NCI-H1694 treated with DMSO at 0.1 percent for 48 hours (cell line): ENCODE measurements at places on chromosomes 3 and 15.

DNA sequence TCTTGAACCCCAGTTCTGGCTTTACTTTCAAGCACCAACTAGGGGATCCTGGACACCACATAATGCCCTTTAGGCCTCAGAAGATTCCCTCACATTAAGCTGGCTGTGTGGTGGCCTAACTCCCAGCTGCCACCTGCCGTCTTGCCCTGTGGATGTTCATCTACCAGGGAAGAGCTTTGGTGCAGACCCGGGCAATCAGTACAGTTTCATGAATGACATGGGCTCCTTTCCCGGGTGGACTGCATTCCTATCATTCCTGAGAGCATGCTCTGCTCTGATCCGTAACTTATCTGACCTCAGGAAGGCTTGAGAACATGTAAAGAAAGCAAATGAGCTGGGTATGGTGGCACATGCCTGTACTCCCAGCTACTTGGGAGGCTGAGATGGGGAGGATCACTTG, 50.0 kb upstream of the GSK3B start:
- DNase-seq: no peak

GRCh38 chr3:133487204-133487603, 86.3 kb upstream of the CDV3 start:
- no peak for DNase-seq

GRCh38 chr3:179970746-179971145, 66.0 kb downstream of the PEX5L start:
- DNase-seq: no peak

GRCh38 chr15:46304321-46304720, 669.5 kb downstream of the SQOR start:
- DNase-seq: no peak

DNA sequence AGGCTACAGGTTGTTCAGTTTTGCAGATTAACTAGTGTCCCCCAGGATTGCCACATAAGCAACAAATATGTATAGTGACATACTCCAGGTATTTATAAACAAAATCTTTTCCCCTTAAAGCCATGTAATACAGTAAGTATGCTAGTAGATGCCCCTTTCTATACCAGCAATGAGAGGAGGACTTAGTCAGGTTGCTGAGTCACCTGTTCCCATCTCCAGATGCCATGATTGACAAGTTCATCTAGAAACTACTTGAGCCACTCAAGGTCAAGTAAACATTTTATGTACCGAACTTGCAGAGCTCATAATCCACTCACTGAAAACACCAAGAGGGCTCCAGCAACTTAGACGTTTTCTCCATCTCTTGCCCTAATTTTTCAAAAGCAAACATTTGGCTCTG, 18.2 kb downstream of the SLC9A9 start:
- no peak for DNase-seq

DNA sequence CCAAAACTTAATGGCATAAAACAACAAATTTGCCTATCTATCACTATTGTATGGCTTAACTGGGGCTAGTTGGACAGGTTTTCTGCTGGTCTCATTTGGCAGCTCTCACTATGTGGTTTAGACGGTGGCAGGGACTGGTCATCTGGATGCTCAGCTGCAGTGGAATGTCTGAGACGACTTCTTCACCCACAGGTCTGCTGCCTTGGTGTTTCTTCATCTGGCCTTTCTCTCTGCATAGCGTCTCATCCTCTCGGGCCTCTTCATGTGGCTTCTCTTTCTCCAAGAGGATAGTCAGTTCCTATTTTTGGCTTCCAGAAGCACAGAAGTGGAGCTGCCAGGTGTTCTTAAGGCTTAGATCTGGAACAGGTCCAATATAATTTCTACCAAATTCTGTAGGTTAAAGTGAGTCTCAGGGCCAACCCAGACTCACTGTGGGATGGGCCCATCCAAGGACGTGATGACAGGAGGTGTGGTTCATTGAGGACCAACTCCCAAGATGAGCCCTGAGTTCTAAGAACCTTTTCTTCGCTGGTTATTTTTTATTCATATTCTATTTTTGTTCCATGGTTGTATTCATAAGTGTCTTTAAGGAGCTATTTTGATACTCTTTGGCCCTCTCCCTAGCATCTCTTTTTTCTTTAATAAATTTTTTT, 18.6 kb downstream of the UBE2Q2 start:
- DNase-seq: no peak

- no peak for DNase-seq
Measured at GRCh38 chr3:123520656-123521055, 64.2 kb downstream of the HACD2 start.

DNA sequence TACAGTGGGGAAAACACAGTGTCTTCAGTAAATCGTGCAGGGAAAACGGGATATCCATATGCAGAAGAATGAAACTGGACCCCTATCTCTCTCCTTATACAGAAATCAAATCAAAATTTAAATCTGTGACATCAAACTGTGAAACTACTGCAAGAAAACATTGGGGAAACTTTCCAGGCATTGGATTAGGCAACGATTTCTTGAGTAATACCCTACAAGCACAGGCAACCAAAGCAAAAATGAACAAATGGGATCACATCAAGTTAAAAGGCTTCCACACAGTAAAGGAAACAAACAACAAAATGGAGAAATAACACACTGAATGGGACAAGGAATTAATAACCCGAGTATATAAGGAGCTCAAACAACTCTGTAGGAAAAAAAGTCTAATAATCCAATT, 165.3 kb downstream of the PLCL2 start:
- no peak for DNase-seq

DNA sequence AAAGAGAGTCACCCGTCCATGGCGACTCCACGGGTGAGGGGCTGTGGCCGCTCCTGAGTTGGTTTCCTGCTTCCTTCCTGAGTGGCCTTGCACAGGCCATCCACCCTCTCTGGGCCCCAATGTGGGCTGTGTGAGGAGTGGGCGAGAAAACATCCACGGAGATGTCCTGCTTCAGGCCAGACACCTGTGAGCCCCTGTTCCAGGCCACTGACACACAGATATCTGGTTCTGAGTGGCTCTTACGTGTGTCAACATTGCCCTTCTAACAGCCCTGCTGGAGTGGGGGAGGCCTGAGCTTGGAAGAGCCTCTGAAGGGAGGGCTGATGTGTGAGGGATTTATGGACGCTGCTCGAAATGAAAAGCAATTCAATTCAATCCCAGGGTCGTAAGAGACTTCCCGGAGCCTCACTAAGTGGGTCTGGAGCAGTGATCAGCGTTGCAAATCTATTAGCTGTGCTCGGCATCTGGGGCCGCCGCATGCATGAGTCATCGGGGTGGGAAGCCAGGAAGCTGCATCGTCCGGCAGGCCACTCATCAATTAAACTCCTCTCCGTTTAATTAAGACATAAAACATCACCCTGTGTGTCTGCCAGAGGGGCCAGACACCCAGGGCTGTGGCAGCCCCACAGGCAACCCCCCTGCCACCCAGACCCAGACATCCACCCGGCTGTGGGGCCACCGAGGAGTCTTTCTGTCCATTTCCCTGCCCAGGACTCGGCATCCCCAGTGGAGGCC, 20.0 kb upstream of the PRR23E start:
- peak; percentile 8 for DNase-seq

DNA sequence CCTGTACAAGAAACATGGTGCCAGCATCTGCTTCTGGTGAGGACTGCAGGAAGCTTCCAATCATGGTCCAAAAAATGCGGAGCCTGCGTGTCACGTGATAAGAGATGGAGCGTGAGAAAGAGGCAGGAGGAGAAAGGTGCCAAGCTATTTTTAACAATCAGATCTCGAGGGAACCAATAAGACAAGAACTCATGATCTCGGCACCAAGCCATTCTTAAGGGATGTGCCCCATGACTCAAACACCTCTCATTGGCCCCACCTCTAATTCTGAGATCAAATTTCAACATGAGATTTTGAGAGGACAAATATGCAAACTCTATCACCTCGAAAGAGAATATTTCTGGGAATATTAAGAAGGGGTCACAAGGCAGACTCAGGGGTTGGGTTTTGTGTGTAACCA, 107.2 kb downstream of the PYDC2 start:
- DNase-seq: no peak

DNA sequence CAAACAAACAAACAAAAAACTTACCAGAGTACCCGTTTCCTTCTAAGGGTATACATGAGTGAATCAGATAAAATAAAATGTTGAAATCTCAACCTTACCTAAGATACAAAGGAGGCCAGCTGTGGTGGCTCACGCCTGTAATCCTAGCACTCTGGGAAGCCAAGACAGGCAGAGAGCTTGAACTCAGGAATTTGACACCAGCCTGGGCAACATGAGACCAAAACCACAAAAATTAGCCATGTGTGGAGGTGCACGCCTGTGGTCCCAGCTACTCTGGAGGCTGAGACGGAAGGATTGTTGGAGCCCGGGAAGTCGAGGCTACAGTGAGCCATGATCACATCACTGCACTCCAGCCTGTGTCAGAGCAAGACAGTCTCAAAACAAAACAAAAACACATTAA, 11.0 kb upstream of the FAM219B start:
- DNase-seq: no peak

DNA sequence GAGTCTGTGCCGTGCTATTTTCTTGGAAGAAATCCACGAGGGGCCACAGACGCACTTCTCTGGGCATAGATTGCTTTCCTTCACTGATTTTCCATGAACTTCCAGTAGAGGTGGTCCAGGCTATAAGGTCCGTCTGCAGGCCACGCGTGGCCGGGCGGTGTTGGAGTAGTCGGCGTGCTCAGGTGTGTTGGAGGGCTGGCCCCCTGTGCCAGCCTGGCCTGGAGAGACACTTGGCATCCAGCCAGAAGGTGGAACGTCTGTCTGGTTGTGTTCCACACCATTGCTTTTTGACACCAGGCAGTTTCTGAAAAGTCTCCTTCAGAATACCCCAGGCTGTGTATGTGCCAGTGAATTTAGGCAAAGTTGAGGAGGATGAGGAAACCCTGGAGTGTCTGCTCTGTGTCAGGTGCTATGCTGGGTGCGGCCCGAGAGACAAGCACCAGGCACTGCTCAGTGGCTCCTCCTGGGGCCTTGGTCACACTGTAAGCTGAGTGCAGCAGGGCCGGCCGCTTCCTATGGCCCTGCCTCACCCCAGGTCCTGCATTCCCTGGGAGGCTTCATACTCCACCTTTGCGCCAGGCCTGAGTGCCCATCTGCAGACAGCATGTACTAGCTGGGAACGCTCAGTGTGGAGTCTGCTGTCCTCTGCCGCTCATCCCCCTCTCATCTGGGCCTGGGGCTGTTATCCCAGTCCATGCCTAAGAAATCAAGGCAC, 52.1 kb upstream of the TAMM41 start:
- no peak for DNase-seq

DNA sequence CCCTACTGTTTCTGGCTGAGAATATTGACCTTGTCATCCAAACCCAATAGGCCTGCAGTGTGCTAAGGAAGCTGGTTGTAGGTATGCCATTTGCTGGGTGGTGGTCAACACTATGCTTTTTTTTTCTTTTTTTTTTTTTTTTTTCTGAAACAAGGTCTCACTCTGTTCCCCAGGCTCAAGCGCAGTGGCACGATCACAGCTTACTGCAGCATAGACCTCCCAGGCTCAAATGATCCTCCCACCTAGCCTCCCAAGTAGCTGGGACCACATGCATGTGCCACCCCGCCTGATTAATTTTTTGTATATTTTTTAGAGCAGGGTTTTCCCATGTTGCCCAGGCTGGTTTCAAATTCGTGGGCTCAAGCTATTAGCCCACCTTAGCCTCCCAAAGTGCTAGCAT, 35.7 kb upstream of the RHO start:
- no peak for DNase-seq

- no peak for DNase-seq
Measured at GRCh38 chr3:42177068-42177800, 86.1 kb downstream of the TRAK1 start.
